ENCODE measurements at places on chromosomes 11 and 22.

DNA sequence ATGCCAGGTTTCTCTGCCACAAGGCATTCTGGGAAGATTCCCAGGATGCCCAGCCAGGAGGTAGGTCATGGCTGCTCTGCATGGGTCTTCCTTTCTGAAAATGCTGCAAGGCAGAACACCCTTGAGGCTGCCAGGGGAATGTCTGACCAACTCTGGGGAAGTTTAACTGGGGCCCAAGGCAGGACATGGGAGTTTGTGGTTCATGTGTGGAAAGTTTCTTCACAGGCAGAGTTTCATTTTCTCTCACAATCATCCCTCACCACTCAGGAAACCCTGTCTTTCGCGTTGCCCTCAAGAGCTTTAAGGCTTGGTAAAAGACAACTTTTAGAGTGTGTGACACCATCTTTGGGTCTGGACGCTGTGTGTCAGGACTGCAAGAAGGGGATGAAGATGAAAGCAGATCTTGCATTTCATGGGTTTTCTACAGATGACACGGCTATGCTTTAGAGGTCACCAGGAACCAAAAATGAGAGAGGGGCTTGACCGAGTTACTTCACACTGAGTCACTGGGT is 133.5 kb downstream of the CD44 start:
- DNase-seq: peak; percentile 59

DNA sequence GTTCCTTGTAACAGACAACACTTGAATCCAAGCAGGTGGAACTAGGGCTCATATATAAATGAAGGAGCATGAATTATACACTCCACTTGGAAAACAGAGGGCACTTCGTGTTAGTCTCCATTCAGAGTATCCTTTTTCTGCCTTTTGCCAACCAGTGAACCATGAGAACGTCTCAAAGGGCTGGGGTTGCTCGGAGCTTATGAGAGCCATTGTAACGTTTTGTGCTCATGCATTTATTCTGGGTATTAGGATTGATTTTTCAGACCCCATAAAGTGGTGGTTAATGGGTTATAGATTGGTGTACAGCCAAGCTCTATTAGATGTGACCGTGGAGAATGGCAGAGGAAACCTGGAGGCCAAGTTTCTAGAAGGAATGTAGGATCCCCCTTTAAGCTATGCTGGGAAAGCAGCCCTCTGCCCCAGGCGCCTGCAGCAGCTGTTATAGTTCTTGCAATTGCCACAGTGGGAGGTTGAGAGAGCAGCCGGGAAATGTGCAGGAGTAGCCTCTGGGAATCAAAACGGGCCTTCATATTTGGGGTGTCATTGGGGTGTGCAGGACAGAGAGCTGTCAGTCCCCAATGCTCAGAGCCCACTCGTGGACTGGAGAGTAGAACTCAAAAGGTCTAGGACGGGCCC is 54.6 kb upstream of the ASPHD2 start:
- DNase-seq: no peak

- DNase-seq: no peak
Measured at GRCh38 chr11:108561535-108561991, 32.0 kb downstream of the EXPH5 start.

DNA sequence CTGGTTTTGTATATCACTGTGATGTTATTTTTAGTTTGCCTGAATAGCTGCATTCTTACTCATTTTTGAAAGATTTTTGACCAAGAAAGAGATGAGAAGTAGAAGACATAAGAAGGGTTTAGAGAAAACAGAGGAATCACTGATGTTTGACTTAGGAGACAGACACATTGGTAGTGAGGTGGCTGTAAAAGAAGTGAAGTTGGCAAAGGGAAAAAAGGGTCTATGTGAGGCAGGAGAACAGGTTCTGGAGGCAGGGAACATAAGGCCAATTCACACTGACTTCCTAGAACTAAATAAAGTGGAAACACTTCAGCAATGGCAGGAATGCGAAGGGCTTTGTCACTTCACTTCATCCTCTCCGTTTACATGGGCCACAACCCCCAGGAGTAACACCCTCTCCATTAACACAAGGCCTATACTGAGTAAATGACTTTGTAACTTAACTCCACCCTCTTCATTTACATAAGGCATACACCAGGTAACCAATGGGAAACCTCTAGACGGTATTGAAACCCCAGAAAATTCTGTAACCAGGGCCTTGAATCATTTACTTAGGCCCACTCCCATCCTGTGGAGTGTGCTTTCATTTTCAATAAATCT is 36.5 kb downstream of the CTSC start:
- DNase-seq: peak; percentile 42

- DNase-seq: no peak
Measured at GRCh38 chr11:117408356-117408755, 80.7 kb downstream of the CEP164 start.

GRCh38 chr11:100709233-100709957 is 22.3 kb downstream of the ARHGAP42 start:
- no peak for DNase-seq

DNA sequence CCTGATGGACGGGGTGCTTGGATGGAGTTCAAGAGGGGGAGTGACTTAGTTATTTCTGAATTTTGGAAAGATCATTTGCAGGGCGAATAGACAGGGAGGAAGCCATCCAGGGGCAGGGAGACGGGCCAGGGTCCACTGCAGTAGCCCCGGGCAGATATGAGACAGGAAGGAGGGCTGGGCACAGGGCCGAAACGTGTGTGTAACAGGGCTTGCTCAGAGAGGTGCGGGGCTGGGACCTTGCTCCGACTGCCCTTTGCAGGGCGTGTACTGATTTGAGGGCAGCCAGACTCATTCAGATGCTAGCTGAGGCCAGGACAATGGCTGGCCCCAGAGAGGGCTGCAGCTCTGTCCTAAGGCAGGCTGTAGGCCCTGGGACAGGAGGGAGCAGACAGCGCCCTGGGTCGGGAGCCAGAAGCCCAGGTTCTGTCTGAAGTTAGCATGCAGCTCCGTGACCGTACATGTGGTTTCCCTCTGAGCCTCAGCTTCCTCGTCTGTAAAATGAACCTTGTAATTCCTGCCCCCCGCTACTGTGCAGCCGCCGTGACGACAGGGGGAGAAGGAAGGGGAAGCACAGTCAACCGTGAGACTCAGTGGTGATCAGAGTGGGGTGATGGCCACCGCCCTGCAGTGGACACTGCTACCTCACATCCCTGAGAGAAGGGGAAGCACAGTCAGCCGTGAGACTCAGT is 103.4 kb downstream of the PHF21B start:
- no peak for DNase-seq

GRCh38 chr22:50569041-50569459 is 6.3 kb upstream of the SYCE3 start:
- no peak for DNase-seq

- DNase-seq: no peak
Measured at GRCh38 chr11:58963551-58964104, 24.3 kb downstream of the GLYATL1 start.

- DNase-seq: no peak
Measured at GRCh38 chr22:19795617-19796008, 35.0 kb downstream of the TBX1 start.

DNA sequence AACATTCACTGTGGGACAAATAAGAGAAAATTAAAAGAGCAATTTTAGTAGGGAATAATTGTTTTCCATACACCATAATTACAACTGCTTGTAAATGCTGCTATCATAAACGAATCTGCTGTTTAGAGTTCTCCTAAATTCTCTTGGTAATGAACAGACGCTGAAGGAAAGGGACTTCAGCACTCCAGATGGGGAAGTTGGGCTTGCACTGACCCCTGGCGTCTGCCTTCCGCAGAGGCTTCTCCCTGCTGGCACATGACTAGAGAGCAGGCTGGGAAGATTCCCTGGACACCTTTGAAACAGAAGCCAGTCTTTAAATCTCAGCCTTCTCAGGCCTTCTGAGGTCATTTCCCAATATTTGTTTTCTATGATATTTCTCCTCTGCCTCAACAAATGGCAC is 84.1 kb downstream of the NXPE2 start:
- no peak for DNase-seq

- DNase-seq: no peak
Measured at GRCh38 chr11:128504486-128504885, 82.9 kb downstream of the ETS1 start.

DNA sequence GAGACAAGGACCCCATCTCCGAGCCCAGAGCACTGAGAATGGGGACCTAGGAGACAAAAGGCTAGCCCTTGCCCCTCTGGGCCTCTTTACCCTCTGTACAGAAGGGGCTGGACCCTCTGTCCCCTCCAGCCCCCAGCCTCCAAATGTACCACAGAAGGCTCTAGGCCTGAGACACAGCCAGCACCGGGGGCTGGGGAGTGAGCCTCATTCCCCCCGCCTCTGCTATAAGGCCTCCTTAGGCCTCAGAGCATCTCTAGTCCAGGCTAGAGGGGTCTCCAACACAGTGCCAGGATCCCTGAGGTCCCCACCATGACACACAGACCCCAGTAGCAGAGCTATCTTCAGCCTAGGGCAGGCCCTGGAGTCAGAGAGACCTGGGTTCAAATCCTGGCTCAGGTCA is 4.8 kb downstream of the SMTN start:
- DNase-seq: no peak

DNA sequence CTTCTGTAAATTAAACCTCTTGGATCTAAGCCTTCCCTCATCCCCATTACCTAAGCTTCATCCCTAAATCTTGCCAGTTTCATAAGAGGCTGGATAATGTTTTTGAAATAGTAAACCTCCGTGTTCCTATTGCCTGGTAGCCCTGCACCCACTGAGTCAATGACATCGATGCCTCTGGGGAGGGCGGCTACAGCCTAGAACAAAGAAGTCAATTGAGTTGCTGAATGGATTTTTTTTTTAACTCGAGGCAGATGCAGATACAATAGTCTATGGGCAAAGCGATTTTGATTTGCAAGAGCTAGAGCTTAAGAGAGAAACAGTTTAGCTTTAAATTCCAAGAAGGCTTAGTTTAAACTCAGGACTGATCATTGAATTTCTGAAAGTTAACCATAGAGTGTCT is 121.3 kb downstream of the NECTIN1 start:
- DNase-seq: no peak

GRCh38 chr11:108788565-108789199 is 123.8 kb downstream of the DDX10 start:
- DNase-seq: no peak

DNA sequence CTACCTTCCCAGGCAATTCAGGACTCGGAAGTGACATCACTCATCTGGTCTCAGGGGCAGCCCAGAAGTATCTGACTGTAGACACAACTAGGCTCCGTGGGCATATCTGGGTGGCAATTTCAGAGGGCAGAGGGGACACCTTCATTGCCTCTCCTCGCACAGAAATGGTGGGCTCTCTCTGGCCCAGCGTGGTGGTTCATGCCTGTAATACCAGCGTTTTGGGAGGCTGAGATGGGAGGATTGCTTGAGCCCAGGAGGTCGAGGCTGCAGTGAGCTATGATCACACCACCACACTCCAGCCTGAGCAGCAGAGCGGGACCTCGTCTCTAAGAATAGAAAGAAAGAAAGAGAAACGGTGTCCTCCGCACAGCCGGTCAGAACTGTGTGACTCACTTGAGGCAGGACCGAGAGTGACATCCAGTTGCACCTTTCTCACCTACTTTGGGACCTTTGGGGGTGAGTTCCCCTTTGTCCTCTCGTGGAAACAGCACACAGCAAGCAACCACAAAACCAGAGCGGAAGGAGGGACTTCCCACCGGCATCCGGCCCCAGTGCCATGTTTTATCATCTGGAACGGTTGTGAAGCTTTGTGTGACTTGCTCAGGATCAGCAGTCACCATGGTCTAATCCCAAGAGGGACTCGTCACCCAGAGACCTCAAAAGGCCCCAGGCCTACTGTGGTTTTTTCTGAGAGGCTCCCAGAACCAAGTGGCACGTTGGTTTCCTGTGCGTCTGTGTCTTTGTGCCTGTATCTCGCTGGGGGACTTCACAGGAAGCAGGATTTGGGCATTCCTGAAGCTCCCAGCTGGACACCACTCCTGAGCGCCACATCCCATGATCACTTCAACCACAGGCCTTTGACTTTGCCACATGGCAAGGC is 38.4 kb upstream of the EMID1 start:
- peak; percentile 28 for DNase-seq

DNA sequence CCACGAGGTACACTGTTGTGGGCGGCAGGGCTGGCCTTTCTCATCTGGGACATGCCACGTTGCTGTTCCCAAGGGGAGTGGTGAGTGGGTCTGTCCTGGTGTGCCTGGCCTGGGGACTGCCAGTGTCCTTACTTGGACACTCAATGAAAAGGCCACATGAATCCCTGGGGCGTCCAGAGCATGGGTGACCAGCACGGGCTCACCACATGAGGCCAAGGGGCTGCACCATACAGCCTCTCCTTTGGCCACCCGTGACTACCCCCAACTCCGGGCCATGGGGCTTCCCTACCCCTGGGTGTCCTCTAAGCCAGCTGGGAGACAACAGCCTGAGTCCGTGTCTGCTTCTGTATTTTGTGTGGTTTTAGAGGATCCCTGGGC is 20.2 kb upstream of the TXNRD2 start:
- no peak for DNase-seq

- no peak for DNase-seq
Measured at GRCh38 chr11:104078245-104078644, 41.8 kb downstream of the DDI1 start.

- DNase-seq: no peak
Measured at GRCh38 chr22:43377548-43377895, 34.3 kb upstream of the MPPED1 start.

DNA sequence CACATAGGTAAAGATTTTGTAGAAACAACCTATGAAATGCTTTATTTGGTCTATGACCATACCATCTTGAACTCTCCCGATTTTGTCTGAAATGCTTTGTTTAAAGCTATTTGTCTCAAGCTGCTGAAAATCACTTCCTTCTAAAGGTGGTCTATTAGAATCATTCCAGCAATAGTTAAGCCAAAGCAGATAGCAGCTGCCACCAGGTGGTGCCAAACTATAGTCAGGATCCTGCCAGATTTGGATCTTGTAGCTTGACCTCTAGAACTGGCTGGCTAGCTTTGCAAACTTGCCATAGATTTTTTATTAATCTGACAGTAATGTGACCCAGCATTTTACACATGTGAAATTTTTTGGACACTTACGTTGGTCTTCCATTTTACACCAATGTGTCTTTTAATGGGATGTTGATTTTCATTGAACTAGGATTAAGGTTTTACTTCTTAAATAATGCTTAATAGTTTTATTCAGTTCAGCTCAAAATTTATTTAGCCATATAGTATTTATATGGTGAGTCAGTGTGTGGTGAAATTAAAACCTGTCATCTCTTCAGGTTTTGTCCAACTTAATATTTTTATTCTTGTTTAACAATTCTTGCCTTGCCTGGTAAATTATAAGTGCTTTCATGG is 19.7 kb downstream of the CTR9 start:
- peak; percentile 21 for DNase-seq

GRCh38 chr11:10608584-10608983 is 40.1 kb upstream of the LYVE1 start:
- no peak for DNase-seq

DNA sequence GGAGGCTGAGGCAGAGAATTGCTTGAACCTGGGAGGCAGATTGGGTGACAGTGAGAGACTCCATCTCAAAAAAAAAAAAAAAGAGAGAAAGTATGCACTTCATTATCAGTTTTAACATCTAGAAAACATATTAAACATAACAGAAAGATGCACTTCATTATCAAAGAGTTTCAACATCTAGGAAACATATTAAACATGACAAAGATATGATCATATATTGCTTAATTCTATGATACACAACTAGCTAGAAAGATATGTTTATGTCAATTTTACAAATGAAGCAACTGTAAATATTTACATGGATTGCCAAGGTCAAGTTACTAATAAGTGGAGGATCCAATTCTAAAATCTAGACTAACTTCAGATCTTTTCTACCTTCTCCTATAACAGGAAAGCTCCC is 50.4 kb upstream of the CTSC start:
- no peak for DNase-seq

GRCh38 chr22:25663654-25664053 is 78.3 kb upstream of the MYO18B start:
- no peak for DNase-seq

All from CD4-positive, alpha-beta T cell treated with Interleukin-2 at 100 ng/mL for 4 hours (primary cell).